ENCODE measurements at places on chromosomes 16 and 17.
A peak's percentile ranks its signal among the peaks of the same experiment; 100 is the strongest.

DNA sequence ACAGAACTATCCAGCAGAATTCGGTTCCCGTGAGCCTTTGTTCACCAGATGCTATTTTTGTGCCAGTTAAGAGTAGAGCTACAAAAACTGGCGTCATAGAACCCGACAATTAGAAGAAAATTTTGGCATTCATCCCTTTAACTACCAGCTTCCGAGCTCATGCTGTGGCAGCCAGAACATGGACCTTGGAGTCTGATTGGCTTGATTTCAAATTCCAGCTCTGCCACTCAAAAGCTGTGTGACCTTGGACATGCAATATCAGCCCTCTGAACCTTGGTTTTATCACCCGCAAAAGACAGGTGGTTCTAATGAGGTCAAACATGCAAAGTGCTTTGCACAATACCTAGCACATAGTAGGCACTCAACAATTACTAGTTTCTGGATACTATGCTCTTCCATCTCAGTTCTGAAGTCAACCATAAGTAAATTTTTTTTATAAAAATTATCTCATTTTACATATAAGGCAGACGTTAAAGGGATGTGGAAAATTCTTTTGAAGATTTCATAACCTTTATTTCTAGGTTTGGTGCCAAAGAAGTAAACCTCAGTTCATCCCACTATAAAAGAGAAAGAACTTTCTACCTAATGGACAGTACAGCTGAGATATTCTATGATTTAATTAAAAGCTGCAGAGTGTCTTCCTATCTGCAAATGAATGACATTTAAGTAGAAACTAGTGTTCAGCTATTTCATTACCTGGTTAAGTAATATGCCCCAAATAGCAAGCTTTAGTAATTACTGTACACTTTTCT is 331.5 kb downstream of the HAPSTR1 start:
- DNase-seq, result no peak

DNA sequence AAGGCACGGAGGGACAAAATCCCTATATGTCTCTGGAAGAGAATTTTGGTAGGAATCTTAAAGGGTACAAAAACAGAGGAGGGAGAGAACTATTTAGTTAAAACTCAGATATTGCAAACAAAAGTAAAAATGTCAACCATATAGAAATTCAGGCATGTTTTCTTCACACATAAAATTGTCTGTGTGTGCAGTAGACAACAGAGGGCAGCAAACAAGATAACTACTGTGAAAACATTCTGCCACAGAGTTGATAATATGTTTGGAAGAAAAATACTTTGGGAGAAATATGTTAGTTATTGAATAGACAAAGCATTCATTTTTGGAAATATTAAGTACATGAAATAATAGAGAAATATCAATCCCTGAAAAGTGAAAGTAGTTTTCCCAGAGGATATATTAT is 56.2 kb downstream of the SNX11 start:
- no peak for DNase-seq

DNA sequence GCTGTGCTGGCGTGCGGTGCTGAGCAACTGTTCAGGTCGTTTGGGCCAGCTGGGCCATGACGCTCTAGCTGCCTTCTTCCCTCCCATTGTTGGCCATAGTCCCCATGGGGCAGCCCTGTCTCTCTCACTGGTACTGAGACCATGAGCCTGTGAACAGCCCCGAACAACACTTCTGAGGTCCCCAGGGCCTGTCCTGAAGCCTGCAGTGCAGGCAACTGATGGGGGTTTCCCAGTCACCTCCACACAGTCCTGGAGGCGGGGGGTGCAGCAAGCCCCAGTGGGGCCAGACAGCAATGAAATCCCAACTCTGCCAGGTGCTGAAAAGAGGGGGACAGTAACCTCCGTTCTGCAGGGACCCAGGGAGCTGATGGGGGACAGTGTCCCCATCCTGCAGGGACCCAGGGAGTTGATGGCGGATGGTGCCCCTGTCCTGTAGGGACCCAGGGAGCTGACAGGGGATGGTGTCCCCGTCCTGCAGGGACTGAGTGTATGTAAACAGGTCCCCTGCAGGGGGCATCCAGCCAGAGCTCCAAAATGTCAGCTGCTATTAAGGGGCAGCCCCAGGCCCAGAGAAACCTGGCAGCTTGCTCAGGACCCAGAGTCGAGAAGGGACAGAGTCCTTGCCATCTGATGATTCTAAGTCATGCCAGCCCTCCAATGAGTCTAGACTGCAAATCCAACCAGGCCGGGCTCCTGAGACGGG is 30.4 kb downstream of the ENGASE start:
- DNase-seq, result no peak

DNA sequence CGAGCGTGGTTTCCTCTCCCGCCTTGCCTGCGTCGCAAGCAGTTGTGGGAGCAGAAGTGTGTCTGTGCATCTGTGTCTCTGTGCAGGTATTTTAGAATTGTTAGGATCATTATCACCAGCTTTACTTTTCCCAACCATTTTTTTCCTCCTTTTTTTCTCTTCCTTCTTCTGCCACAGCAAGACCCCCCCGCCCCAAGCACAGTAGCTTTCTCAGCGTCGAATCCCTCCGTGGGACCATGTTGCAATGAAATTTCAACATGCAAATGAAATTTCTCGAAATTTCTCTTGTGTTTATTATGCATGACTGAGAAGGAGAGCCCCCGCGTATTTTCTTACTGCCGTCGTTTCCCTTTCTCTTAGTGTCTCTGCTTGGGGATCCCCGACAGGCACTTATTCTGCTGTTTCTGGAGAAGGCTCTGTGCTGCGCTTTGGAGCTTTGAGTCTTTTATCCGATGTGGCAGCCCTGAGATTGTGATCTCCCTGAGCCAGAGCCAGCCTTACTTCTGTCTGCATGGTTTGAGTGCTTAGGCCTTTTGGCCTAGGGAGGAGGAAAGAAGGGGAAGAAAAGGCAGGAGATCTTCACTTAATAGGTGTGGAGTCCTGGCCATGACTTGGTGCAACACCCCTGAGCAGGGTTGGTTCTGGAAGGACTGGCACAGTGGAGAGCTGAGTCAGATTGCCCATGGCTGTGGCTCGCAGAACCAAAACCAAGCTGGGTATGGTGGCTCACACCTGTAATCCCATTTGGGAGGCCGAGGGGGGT is 5.0 kb downstream of the ARMC7 start:
- no peak for DNase-seq

DNA sequence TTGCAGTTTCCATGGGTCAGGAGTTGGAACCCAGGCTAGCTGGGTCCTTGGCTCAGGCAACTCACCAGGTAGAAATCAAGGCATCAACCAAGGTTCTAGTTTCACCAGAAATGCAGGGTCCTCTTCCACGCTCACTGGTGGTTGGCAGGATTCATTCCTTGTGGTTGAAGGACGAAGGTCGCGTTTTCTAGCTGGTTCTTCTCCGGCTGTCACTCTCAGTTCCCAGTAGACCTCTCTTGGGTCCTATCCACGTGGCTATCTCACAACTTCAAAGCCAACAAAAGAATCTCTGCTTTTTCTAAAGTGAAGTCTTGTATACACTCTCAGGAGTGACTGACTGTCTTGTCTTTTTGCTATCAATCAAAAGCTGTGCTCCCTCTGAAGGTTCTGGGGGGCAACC is 146.3 kb upstream of the NOL11 start:
- no peak for DNase-seq

DNA sequence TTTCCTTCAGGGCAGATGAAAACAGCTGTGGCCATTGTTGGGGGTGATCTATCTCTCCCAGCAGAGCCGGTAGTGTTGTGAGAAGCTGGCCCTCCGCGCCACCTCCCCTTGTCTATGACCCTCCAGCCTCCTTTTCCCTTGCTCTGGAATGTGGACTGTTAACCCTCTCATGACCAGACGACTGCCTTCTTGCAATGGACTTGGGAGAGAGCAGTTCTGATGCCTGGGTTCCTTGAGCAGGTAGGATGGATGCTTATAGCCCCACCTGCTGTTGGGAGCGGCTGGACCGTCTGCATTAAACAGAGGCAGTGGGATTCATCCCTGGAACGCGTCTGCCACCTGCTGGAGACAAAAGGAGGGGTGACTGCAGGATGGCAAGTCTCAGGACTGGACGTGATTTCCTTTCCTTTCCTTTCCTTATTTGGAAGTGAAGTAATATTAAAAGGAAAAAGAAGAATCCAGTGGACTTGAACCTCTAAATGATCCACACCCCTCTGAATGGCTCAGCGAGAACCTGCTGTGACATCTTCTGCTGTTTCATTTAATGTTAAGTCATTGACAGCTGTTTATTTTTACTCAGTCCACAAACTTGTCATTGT is 1.8 kb upstream of the SOST start:
- peak; percentile 95 for DNase-seq

- no peak for DNase-seq
Measured at GRCh38 chr16:69049603-69050375, 55.7 kb upstream of the HAS3 start.

GRCh38 chr17:45640141-45640850 is 143.8 kb upstream of the CRHR1 start:
- peak; percentile 65 for DNase-seq

- DNase-seq, result no peak
Measured at GRCh38 chr16:71846431-71846830, 655 bp downstream of the ATXN1L start.

- DNase-seq, result no peak
Measured at GRCh38 chr17:42706732-42707131, 24.4 kb downstream of the CNTNAP1 start.

DNA sequence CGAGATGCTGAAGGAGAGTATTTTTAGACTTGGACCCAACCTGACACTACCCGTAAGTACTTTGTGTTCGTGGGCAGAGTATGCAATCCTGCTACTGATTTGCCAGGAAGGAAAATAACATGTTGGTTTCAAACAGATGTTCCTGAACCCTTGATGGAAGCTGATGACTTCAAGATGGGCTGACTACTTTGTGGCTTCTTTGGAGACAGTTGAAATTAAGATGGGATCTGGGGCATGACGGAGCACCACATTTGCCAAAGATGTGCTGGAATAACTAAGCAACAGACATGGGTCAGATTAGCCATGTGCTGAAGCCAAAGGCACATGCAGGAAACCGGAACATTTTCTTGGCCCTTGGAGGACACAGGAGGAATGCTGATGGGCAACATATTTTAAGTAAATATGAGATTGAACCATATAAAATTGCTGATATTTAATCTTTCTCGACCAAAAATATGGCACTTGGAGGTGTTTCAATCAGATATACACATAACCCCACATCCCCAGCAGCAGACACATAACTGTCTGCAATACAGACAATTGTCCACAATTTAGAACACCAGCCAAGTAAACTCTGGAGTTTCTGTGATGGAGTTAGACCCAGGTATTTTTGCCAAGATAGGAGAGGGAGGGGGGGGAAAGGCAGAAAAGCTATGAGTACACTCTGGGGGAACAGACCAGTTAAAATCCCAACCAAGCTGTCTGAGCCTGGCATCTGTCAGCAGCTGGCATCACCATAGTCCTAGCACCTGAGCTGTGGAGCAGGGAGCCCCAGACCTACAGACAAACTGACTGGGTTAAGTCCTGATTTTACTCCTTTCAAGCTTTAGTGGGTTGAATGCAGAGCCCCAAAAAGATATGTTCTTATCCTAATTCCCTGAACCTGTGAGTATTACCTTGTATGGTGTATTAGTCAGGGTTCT is 329.4 kb upstream of the CDH5 start:
- peak; percentile 63 for DNase-seq

DNA sequence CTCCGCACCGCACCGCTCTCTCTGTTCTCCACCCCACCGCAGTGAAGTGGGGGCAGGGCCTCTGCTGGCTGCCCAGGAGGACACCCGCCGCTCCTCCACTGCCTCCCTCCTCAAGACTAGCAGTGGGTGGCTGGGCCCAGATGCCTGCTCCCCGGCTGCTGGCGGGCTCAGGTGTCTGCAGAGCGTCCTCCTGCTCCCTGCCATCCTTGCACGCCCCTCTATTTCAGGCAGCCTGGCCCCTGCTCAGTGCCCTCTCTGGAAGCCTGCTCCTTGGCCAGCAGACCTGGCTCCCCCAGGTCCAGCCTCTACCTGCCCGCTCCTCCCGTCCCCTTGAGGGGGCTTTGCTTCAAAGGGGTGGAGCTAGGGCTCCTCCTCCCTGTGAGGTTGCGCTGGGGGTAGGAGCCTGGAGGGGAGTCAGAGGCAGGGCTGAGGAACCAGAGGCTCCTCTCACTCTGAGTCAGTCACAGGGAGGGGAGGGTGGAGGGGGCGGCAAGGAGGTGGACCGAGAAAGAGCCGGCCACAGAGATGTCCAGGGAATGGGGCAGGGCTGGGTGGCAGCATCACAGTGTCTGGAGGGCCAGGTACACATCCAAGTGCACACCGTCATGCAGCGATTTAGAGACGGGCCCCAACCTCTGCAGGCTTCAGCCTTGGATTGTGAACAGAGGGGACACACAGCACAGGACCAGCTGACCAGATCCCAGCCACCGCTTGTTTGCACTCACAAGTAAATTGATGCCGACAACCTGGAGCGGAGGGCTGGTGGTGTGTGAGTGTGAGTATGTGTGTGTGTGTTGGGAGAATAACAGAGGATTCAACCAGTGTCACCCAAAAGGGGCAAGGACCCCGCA is 9.8 kb upstream of the TMEM92 start:
- DNase-seq, result no peak

DNA sequence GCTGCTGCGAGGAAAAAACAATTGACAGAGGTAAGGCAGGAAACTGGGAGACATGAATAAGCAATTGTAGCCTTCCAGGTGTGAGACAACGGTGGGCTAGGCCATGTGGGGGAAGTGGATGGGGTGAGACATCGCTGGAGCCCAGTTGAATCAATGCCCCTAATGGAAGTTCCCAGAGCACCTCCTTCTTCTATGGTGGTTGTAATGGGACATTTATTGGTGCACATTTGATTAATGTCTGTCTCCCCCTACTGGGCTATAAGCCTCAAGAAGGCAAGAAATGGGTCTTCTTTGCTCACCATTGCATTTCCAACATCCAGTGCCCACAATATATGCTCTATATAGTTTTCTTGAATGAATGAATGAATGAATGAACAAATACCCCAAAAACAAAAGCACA is 22.7 kb upstream of the CD300E start:
- DNase-seq, result no peak

GRCh38 chr17:58094118-58094517 is 10.9 kb downstream of the DYNLL2 start:
- no peak for DNase-seq

DNA sequence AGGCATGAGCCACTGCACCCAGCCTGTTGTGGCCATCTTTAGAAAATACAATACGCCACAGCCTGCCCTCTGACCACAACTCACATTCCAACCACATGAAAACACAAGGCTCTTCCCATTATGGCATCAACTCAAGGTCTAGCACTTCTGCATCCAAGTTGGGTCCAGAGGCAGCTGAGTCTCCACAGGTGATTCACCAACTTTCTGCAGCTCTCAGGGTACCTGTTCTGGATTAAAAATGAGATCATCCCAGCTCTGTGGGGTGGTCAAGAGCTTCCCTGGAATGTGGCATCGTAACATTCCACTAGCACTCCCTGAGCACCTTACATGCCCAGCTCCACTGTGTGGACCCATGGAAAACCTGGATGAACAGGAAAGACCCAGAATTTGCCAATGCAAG is 9.9 kb upstream of the GUCY2D start:
- DNase-seq, result no peak

GRCh38 chr16:71555230-71555891 is 21.5 kb downstream of the TAT start:
- DNase-seq, result no peak

- no peak for DNase-seq
Measured at GRCh38 chr16:727291-727977, 528 bp downstream of the HAGHL start.
